Effector CD4-positive, alpha-beta T cell (primary cell): ENCODE measurements at places on chromosomes 6 and 20.
A peak's percentile ranks its signal among the peaks of the same experiment; 100 is the strongest.

GRCh38 chr6:103819509-103819908 is 1040.2 kb downstream of the HACE1 start:
- DNase-seq: no peak

DNA sequence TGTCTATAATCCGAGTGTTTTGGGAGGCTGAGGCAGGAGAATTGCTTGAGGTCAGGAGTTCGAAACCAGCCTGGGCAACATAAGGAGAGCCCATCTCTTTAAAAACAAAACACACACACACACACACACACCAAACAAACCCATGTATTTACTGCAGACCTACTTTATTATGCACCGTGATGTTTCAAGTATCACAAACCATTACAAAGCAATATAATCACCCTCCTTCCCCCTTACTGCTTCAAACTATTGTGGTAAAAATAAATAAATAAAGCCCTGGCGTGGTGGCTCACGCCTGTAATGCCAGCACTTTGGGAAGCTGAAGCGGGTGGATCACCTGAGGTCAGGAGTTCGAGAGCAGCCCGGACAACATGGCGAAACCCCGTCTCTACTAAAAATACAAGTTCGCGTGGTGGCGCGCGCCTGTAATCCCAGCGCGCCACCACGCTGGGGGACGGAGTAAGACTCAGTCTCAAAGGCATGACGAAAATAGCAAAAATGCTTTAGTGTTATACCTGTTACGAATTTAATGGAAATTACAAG is 1.5 kb downstream of the TBCC start:
- no peak for DNase-seq

DNA sequence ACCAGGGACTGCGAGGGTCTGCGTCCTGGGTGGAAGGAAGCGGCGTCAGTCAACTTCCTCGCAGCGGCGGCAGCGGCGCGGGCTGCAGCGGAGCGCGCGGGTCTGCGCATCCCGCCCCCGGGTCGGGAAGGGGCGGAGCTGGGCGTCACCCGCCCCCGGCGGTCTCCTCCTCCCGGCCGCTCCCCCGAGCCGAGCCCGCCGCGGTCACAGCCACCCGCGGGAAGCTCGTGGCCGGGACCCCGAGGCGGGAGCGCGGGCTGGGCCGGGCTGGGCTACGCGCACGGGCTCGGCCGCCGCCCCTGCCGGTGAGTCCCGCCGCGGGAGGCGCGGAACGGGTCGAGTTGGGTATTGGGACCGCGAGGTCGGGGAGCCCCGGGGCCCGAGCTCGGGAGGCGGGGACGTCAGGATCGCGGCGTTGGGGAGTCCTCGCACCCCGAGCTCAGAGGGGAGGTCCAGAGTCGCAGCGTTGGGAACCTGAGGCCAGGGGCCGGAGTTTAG is at the start of gene PAQR8:
Gene PAQR8, plus strand, starts transcription at position 207 of the 498 bp plus-strand sequence. CDS start 41,063 bp downstream, outside the sequence.
- DNase-seq: peak; percentile 70

DNA sequence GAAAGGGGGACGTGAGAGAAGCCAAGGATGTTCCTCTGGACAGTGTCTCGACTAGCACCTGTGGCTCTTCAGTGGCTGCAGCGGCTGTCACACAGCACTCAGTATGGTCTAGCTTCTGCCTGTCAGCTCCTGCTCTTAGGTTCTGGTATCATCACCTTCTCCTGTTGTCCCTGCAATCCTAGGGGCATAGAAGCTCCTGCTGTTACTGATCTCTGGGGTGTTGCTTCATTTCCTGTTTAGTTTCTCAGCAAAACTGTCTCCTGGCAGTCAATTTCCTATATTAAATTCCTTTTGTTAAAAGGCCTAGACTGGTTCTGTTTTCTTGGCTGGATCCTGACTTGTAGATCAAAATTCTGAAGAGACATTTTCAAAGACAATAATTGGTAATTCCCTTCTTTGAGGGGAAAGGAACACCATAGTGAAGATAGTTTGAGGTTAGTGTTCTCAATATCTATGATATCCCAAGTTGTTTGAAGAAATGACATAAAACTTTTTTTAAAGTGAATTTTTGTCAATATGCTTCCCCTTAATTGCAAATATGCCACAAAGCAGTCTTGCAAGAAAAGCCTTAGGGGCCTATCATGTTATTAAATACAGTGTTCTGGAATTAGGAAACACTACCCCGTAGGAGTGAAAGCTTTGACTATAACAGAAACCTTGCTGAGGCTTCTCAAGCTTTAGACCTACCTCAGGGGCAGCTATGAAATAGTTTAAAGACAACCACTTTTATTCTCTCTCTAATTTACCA is 148.5 kb downstream of the KIF6 start:
- no peak for DNase-seq

DNA sequence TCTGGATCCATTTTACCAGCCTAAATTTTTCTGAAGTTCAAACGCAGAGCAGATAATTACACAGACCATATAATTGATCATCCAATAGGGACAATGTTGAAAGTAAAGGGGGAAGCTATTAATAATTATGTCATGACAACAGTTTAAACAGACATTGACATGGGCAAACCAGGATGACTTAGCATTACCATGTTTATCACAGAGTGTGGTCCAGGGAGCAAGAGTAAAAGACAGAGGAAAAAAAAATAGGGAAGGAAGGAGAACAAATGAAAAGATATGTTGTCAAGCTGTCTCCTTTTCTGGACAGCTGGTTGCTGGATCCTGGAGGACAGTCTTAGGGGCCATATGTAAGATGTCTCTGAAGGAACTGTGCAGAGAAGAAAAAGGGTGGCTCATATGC is 69.4 kb upstream of the FBXL4 start:
- DNase-seq: no peak

DNA sequence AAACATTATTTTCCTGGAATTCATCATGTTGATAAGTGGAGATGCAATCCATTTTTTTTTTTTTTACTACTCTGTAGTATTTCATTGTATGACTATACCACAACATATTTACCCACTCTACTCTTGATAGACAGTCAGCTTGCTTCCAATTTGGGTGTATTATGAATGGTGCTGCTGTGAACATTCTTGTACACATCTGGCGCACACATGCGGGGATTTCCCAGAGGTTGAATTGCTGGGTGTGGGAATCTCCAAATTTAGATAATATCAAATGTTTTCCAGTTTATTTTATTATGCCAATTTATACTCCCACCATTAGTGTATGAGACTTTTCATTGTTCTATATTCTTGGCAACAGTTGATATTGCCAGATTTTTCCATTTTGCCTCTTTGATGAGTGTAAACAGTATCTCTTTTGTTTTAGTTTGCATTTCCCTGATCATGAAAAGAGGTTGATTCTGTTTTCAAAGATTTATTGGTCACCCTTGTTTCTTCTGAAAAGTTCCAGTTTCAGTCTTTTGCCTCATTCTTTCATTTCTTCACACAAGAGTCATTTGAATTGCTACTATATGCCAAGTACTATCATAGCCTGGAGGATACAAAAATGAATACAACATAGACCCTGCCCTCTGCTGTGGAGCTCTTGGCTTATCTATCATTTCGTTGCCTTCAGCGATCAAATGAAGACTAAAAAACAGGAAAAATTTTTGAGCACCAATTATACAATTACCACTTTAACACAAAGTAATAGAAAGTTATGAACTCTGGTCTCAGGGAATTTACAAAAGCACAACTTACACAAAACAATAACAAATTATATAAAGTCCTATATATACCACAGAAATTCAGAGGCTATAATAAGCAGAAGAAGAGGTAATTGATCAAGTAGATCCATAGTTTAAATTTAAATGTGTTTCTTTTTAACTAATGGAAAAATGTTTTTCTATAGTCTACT is 17.1 kb upstream of the NCOA7 start:
- no peak for DNase-seq

- no peak for DNase-seq
Observed at GRCh38 chr6:139173822-139174221, 38.9 kb downstream of the HECA start.

DNA sequence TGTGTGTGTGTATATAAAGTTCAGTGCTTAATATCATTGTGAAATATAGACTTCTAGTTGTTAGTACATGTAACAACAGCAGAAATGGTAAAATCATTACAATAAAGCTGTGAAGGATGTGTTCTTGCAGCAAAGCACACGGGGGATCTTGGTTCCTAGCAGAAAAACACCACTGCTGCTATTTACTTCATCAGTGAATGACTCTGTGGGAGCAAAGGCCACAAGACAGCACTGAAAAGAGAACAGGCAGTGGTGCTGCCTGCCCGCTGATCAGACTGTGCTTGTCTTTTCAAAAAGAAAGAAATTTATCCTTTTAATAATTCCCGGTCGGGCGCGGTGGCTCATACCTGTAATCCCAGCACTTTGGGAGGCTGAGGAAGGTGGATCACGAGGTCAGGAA is 689.9 kb upstream of the CITED2 start:
- DNase-seq: no peak

- DNase-seq: no peak
Observed at GRCh38 chr20:39716796-39717341, 754.7 kb downstream of the DHX35 start.

DNA sequence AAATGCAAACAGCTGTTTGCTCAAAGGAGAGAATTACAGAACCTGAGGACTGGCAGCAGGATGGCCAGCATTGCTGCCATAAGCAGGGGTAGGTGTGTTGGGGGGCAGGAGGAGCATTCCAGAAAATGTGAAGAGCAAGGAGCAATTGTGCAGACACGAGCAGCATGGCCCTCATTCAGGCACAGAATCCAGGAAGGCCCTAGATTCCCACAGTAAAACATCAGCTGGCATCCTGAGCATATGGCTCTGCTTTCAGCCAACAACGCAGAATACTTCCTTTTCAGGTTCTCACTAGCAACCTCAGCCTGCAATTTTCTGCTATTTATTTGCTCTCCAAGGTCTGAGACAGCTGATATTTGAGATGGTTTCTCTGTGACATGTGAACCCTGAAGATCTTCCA is 243.4 kb upstream of the POU3F2 start:
- no peak for DNase-seq

DNA sequence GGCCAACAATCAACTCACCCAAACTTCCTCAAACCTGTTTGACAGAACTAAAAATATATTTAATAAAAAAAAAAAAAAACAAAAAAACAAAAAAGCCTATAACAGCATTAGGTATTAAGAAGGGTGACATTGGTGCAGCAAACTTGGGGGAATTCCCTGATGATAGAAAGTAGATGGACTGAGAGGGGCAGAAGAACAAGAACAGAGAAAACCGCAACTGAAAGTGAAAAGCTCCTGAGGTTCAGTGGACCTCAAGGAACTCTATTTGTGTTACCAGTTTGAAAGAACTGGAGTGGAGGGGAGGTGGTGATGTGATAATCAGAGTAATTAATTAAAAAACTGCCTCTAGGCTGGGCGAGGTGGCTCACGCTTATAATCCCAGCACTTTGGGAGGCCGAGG is 53.8 kb downstream of the MACROD2 start:
- DNase-seq: no peak

- DNase-seq: no peak
Observed at GRCh38 chr6:136921381-136921935, 643 bp upstream of the SLC35D3 start.

DNA sequence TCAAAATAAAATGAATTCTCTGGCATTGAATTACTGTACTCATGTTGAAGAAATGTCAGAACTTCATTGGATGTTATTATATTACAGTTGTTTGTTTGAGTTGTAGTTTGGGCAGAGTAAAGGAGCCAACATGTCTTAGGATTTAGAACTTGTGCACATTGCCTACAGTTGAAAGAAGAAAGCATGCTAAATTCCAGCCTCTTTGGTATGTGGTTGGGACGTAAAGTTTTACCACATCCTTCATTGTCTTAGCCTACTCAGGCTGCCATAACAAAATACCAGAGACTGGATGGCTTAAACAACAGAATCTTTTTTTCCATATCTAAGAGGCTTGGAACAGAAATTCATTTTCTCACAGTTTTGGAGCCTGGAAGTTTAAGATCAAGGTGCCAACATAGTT is 42.4 kb downstream of the HFE start:
- no peak for DNase-seq

GRCh38 chr6:39196673-39197091 is 32.6 kb downstream of the KCNK5 start:
- no peak for DNase-seq

DNA sequence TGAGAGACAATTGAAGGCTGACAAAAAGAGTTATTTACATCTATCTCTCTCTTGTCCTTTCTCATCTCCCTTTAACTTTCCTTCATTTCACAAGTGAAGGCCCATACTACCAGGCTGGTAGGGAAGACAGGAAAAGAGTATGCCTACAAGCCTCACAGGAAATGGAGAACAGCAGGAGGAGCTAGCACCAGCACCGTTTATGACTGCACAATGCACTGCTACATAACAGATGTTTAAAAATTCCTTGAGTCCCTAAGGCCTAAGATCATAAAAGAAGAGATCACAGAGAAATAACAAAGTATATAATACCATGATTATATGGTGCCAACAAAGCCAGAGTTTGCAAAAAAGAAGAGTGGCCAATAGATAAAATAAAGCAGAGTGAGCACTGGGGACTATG is 194.8 kb downstream of the UNC5CL start:
- DNase-seq: no peak

DNA sequence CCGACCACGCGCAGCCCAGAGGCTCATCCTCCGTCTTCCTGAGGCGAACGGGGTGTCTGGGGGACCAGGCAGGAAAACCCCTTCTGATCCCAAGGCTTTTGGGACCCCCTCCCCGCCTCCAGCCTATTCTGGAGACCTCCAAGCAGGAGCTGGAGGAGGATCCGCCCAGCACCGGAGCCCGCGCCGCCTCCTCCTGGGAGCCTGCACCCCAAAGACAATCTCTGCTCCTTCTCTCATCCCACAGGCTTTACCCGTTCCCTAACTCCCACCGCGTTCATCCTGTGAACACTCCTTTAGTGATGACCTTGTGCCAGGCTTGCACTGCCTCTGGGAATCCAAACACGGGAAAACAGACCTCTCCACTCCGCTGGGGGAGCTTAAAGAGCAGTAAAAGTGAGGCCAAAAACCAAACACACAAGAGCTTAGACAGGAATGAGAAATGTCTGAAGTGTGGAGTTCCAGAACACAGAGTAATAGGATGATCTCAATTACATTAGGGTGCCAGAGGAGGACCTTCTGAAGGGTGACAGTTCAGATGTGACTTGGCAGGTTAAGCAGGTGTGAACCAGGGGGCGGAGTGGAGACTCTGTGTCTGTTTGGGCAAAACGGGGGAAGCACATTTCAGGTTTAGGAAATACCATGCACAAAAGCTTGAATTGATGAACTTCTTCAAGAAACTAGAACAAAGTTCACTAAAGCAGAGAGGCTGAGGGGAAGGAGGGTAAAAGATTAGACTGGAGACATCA is 7.6 kb downstream of the HLA-DRB5 start:
- no peak for DNase-seq
